Stimulated activated CD4-positive, alpha-beta T cell treated with anti-CD3 and anti-CD28 coated beads, TNF-alpha, amount 100 ng/mL, for 4 hours (primary cell): ENCODE measurements at places on chromosomes 2 and 18.

DNA sequence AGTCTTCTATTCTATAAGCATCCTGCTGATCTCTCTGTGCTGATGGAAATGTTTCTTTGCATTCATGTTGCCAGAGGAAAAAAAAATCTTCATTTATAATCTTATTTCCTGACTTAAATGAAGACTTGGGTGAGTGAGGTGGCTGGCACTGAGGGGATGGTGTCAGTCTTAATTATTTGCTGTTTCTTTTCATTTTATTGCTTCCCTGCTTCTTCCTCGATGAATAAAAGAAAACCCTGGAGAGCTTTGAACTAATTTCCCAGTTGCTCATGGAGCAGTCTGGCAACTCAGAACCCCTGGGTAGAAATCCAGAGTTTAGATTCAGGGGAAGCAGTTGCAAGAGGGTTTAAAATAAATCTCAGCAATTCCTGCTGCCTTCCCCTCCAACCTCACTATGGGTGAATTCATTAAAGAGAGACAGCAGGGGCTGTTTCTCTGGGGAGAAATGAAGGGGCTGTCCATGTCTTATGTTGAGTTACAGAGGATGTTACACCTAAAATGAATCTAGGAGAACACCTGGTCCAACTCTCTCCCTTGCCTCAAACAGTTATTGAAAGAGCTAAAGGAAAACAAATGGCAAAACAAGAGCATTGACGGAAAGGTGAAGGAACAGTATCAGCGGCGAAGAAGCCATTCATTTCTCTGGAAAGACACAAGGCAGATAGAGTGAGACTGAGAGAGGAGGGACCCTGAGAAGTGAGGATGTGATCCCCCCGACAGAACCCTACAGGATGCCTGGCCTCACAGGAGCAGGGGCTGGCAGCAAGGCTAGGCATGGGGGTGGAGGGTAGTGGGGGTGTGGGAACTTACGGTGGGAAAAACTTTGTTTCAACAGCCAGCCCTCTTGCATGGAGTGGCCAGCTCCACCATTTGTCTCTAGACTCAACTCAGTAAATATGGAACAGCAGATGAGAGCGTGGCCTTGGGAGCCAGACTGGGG, 41.0 kb downstream of the SP110 start:
- no peak for DNase-seq

- no peak for DNase-seq
Observed at GRCh38 chr2:10534514-10535250, 86.6 kb upstream of the ODC1 start.

- no peak for DNase-seq
Observed at GRCh38 chr2:223369889-223370288, 232.3 kb downstream of the SCG2 start.

GRCh38 chr18:3982541-3982940, 472.6 kb downstream of the DLGAP1 start:
- DNase-seq, result no peak

DNA sequence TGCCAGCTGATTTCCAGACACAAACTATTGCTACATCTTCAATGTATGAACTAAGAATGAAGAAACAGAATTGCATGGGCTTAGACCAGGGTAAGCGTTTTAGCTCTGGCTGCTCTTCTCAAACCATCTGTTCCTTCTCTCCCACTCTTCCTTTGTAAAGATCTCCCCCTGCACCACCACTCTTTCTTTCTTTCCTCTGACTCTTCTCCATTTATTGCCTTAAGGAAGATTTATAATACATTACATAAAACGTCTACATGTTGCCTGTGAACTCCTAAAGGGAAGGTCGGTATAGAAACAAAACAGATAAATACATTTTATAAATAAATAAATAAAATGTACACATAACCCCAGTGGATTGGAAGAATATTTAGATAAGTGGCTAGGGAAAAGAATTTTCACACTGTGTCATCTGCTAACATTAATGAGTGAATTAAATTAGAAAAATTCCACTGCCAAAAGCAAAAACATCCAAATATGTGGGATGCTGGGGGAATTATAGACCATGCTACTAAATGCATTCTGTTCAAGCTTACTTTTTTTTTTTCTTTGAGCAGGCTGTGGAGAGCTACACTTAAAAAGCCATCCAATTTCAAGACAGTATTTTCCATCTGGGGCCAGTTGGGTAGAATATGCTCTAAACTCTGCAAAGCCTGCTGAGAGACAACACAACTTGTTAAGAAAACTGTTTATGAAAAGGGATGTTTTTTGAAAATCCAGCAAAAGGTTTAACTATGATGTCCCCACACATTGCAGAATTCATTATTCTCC, 41.5 kb downstream of the NCKAP5 start:
- no peak for DNase-seq

DNA sequence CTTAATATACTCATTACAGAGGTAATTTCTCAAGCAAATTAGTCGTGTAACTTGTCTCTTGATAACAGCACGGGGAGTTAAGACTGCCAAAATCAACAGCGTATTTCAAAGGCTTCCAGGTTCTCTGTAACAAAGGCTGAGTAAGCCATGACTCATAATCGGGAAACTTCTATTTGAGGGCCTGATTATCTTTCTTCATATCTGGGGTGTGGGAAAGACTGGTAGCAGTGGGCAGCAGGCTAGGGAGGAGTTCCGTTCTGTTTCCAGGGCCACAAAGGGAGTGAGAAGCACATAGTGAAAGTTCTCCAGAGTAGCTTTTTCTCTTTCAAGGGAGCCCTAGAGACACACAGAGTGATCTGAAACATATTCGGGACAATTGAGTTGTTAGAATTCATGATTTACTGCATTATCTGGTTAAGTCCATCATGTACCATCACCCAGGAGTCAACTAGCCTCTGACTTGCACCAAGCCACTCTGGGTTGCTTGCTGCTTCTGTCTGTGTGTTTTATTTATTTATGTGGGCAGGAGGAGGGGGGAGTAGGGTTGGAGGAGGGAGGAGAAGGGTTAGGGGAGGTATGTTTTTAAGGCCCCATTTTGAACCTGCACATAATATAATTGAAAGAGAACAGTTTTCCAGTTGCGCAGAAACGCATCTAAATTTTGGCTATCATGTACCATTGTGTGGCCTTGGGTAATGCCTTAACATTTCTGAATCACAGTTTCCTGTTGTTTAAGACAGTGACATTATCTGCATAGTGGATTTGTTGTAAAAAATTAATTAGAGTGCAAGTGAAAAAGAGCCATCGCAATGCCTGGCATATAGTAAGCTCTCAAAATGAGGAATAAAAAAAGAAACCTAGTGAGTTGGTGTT, 80.5 kb upstream of the ITPRID2 start:
- DNase-seq, result no peak

DNA sequence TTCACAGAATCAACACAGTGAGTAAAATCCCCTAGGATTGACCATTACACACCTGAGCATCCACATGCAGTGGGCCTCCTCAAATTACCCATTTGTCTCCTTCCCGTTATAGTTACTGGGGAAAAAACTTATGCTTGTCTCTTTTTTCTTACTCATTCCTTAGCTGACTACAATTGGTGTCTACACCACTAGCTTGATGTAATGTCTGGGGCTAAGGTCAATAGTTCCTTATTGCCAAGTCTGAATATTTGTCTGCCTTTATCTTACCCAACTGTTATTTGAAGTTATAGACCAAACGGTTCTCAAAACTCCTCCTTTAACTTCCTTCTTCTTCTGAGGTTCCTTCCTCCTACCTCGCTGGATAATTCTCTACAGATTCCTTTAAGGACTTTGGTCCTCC, 41.9 kb upstream of the TMEM17 start:
- no peak for DNase-seq

DNA sequence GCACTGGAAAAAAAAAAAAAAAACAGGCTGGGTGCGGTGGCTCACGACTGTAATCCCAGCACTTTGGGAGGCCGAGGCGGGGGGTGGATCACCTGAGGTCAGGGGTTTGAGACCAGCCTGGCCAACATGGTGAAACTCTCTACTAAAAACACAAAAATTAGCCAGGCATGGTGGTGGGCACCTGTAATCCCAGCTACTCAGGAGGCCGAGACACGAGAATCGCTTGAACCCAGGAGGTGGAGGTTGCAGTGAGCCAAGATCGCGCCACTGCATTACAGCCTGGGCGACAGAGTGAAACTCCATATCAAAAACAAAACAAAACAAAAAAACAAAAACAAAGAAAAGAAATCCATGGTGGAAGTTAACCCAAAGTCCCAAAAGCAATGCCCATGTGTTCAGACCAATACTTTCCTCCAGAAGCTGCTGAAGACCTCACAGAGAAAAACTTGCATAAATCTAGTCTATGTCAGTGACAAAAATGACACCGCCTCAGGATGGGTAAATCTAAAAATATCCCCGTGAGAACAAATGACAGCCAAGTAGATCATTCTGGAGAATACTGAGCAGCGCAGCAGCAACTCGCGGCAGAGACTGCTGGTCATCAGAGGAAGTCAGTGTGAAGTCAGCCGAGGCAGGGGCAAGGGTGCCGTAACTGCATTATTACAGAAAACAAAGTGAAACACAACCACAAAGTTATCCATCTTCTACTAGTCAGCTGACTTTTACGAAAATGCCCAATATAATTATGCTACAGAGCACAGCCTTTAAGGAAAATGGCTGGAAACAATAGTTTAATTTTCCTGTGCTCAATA, 41.0 kb downstream of the LPIN2 start:
- DNase-seq, result no peak

GRCh38 chr2:201698588-201699226, at the start of gene MPP4:
Gene MPP4 (minus strand): TSS chr2:201698644. CDS start chr2:201693954, 4,690 bp downstream.
- DNase-seq, result no peak
